ENCODE measurements at places on chromosomes 1 and 21.

DNA sequence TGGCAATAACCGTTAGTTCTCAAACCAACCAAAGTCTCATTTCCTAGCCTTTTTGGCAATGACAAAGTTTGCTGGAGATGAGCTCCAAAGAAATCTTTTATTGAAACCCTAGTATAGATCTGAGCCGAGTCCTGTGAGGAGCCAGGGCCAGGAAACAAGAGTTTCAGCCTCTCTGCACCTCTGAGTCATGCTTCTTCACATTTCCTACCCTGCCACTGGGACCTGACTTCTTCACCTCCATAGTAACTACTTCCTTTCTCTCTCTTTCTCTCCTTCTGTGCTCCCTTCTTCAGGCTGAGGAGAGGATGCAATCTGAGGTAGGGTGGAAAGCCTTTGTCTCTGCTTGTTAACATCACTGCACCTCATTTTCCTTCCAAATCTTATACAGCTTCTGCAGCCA, 38.7 kb upstream of the IPO9 start:
- DNase-seq = no peak

DNA sequence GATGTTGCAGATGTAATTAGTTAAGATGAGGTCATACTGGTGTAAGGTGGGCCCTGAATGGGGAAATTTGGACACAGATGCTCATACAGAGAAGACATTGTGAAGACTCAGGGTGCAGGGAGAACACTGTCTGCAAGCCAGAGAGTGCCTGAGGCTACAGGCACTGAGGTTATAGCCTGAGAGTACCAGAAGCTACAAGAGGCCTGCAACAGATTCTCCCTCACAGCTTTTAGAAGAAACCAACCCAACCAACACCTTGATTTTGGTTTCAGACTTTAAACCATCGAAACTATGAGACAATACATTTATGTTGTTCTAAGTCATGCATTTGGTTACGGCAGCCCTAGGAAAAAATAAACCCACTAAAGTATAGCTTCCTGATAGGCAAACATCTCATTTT, 321.7 kb upstream of the USP25 start:
- no peak for DNase-seq

- no peak for DNase-seq
Observed at GRCh38 chr1:246511203-246511602, 4.1 kb upstream of the SMYD3 start.

DNA sequence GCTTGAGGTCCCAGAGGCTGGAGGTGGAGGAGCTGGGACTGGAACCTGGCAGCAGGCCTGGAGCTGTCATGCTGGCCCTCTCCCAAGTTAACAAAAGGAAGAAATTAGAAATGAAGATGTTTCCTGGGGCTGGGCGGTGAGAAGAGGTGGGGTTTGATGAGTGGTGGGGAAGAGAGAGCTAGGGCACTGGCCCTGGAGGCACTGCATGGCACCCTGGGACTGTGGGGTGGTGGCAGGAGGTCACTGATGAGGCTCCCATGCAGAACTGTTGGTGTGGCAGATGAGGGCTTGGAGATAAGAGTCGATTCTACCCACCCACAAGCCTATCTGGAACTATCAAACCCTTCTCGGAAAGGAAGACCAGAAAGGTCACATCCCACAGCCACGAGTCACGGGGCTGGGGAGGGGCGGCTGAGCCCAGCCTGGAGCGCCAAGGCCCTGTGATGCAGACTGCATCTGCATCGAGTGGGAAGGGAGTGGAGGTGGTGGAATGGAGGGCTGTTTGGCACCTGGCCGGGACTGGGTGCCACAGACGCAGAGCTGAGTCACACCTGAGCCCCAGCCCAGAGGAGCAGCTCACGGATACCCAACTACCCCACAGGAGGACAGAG, 29.4 kb downstream of the MRPL37 start:
- no peak for DNase-seq

- DNase-seq = no peak
Observed at GRCh38 chr1:23424293-23425192, at the start of gene TCEA3. Gene TCEA3 (minus strand): TSS chr1:23424748. CDS start chr1:23424633, 115 bp downstream.

- no peak for DNase-seq
Observed at GRCh38 chr1:12171206-12172041, 4.6 kb downstream of the TNFRSF1B start.

GRCh38 chr1:12472798-12473551, 145.0 kb downstream of the DHRS3 start:
- DNase-seq = peak; percentile 38

DNA sequence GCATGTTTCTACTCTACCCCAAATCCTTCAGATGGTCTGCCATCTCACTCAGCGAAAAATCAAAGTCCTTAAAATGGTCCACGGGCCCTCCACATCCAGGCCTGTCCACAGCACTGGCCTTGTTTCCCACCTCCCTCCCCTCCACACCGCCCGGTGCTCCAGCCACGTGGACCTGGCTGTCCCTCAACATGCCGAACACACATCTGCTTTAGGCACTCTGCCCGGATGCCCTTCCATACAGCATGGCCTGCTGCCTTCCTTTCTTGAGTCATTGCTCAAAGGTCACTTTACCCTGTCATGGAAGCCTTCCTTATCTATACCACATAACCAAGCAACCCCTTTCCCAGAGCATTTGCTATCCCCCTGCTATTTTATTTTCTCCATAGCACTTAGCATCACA, 143.0 kb downstream of the DNM3 start:
- no peak for DNase-seq

- DNase-seq = no peak
Observed at GRCh38 chr1:58611861-58612385, 34.9 kb upstream of the TACSTD2 start.
